ENCODE measurements at places on chromosomes 13 and 19.

- no peak for DNase-seq
These were observed 1624.7 kb downstream of the PCDH9 start for GRCh38 chr13:65605396-65605795.

GRCh38 chr19:29724102-29724641 lies 9.1 kb upstream of the C19orf12 start:
- DNase-seq: peak; percentile 29

DNA sequence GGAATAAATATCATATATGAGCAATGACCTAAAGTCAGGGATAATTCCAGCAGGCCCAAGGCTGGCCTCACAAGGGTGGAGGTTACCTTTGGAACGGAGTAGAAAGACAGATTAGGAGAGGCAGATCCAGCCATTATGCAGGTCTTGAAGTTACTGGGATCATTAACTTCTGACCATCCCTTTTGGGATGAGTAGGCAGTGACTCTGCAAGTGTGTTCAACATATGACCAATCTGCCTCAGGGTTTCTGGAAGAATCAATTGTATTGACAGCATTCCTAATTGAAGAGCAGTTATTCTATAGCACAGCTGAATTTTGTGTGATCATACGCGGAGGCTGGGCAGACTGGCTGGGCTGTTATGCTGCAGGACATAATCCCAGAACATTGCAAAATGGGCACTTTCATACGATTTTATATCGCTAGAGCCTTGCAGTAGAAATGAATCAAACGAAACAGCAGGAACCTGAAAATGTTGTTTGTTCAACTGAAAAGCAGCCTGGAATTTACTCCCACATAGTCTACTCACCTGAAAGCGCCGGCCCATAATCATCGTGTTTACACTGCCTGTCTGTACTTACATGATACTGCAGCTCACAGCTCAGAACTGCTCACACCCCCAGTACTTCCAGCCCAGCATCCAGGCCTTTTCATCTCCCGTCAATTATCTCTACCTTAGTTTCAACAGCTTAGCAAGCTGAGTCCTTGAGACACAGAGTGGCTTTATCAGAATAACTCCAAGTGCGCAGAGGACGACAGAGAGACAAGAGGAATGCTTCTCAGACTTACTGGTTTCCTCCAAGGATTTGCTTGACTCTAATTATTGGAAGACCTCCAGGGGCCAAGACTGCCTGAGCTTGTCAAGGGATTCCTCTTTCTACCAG lies 556.1 kb downstream of the EFNB2 start:
- no peak for DNase-seq

DNA sequence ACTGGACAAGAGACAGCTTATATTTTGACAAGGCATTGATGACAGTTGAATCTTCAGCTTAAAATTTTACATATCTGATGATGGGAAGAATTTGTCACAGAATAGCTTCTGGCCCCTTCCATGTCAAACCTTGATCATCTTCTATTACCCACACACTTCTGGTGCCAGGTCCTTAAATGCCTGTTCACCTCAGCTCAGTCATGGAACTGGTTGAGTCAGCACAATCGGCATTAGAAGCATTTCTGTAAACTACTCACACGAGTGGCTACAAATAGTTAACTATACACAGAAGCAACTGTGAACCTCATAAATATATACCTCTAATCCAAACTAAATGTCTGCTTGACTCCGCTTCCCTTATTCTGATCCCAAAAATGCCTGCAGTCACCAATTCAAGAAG lies 161.2 kb downstream of the FOXO1 start:
- DNase-seq: no peak

DNA sequence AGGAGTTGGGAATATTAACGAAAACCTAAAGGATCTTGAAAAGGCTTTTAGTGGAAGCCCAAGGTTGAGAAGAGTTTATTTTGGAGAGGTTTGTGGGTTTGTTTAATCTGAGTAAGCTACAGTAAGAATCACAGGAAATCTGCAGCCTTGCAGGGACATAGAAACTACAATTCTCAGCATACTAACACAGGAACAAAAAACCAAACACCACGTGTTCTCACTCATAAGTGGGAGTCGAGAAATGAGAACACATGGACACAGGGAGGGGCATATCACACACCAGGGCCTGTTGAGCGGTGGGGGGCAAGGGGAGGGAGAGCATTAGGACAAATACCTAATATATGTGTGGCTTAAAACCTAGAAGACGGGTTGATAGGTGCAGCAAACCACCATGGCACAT lies 8.7 kb upstream of the SIAH3 start:
- DNase-seq: no peak

DNA sequence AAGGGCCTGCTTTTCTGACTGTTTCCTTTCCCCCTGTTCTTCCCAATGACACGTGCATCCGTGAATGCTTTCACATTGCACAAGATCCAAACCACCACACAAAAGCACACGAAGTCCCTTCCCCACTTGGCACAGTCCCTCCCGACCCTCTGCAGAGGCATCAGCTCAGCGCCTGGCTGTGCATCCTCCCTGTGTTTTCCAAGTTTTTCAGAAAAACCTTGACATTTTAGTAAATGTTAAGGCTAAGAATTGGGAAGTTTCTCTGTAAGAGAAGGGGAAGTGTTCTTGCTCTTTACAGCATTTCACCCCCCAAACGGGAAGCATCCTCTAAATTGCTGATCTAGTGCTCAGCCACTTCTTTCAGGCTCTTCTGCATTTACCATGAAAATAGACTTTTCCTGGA lies 94.5 kb upstream of the TM9SF2 start:
- no peak for DNase-seq

GRCh38 chr19:12777217-12778016 lies 2.1 kb upstream of the HOOK2 start:
- DNase-seq: no peak

GRCh38 chr19:11530432-11530831 lies 1.5 kb upstream of the ECSIT start:
- no peak for DNase-seq

GRCh38 chr19:38707512-38708114 lies 36.7 kb downstream of the CAPN12 start:
- no peak for DNase-seq

DNA sequence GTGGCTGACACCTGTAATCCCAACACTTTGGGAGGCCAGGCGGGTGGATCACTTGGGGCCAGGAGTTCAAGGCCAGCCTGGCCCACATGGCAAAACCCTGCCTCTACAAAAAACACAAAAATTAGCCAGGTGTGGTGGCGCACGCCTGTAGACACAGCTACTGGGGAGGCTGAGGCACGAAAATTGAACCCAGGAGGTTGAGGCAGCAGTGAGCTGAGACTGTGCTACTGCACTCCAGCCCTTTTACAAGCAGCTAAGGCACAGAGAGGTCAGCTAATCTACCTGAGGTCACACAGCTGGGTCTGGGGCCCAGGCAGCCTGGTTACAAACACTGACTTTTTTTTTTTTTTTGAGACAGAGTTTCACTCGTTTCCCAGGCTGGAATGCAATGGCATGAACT lies 27.2 kb downstream of the MED26 start:
- no peak for DNase-seq

GRCh38 chr19:19149435-19149834 lies 11.2 kb upstream of the TMEM161A start:
- no peak for DNase-seq

DNA sequence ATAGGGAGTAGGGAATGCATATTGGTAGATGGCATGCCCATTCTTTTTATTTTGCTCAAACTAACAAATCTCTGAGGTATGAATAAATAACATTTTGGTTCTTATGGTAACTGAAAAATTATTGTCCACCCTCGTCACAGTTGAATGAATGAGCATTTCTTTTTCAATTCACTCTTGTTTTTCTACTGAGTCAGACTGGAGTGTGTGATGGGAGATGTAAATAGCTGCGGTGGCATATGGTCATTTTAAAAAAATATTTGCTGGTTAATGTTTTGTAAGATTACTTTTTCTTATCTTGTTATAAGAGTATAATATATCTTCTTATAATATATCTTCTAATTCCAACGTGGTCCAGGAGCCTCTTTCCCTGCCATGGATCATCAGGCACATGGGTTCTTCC lies 586.5 kb downstream of the SLITRK5 start:
- DNase-seq: no peak

GRCh38 chr13:21717817-21718216 lies 46.9 kb downstream of the FGF9 start:
- DNase-seq: no peak

GRCh38 chr13:24348797-24349515 lies 39.6 kb downstream of the C1QTNF9 start:
- no peak for DNase-seq

DNA sequence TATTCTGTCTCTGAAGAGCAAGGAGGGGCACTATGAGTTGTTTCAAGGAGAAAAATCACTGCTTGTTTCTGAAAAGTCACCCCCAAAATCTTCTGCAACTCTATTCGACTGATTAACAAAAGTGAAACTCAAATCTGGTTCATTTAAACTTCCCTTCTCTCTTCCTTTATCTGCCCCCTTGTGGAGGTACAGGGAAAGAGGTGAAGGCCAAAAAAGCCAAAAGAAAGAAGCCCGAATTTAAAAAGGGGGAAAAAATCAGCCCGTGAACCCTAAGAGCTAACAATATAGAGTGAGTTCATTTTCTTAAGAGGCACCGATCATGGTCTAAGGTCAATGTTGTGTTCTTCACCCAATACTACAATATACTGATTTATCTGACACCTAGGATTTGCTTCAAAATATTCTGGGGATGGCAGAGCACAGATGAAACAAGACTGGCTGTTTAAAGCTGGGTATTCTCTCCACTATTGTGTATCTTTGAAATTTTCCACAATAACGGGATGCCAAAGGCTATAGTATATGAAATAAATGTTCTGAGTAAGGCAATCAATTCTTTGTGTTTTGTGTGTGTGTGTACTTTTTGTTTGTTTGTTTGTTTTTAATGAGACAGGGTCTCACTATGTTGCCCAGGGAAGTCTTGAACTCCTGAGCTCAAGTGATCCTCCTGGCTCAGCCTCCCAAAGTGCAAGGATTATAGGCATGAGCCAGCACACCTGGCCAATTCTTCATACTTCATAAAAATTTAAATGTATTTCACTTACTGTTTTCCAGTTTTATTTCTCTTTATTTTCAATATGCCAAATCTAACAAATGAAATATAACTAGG lies 55.0 kb upstream of the EEF1AKMT1 start:
- peak; percentile 7 for DNase-seq

GRCh38 chr13:44198826-44199225 lies 174.8 kb upstream of the SERP2 start:
- DNase-seq: no peak

DNA sequence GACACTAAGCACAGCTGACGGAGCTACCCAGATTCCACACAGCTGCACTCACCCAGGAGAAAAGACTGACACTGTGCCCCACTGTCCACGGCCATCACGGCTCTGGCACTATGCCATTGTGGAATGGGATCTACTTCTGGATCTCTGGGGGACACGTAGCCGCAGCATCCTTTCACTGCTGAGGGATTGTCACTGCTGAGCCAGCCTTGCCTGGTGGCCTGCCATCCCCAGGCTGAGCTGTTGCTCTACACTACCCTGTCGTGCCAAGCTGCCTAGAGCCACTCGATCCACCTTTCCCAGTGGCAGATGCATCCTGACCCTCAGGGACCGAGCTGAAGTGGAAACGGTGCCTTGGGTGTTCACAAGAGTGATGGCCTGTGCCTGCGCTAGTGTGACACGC lies 5.0 kb upstream of the LILRB5 start:
- no peak for DNase-seq

DNA sequence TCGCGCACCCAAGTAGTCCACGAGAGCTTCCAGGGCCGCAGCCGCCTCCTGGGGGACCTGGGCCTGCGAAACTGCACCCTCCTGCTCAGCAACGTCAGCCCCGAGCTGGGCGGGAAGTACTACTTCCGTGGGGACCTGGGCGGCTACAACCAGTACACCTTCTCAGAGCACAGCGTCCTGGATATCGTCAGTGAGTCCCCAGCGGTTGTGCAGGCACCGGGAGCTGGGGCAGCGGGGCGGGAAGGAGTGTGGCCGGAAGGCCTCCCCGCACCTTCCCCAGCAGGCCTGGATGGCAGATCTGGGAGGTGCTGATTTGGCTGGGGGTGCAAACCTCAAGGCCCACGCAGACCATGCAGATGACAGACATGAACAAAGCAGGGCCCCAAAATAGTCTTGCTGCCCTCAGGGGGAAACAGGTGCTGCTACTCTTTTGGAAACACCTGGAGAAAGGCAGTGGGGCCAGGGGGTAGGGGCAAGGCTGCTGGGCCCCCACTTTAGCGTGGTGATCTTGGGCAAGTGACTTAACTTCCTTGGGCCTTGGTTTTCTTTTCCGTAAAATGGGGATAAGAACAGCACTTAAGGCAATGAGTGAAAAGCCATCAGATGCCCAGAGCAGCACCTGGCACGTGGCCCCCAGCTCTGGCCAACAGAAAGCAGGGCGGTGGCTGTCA lies 4.0 kb downstream of the MAG start:
- no peak for DNase-seq

DNA sequence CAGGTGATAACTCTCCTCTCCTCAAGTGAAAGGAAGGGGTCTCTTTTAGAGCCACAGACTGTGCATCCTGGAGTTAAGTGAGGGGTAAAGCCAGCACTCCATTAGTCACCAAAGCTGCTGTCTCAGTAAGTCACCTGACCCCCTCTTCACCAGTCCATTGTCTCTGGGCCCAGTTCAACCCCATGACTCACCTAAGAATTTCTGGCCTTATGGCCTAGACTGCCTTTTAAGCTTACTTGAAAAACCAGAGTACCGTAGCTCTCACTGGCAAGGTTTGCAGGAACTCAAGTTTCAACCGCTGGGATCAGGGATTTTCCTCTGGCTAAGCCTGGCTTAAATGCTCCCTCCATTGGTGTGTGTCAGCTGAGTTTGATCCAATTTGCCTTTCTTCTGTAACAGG lies 23.4 kb upstream of the EID2 start:
- no peak for DNase-seq

DNA sequence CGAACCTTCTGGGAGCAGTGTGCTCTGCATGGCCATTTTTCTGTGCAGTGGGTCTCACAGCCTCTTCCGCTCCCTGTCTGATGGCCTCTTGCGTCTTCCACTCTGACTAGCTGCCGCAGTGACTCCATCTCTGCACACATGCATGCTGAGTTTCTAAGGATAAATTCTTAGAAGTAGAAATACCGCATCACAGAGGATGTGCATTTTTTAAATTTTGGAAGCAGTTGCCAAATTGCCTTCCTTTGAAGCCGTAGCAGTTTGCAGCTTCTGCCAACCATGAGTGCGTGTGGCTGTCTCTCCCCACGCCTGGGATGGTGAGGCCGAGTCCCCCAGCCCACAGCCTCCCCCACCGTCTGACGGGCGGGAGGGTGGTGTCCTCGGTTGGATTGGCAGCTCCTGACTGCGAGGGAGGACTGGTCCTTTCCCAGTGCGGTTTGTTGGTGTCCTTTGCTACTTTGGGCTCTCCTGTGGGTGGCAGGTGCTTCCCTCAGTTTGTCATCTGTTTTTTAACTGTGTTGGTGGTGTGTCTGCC lies 9.8 kb downstream of the FZR1 start:
- DNase-seq: no peak
